ENCODE measurements at places on chromosomes 11 and 22.

- DNase-seq: no peak
Measured at GRCh38 chr11:105899772-105900171, 122.3 kb downstream of the MSANTD4 start.

DNA sequence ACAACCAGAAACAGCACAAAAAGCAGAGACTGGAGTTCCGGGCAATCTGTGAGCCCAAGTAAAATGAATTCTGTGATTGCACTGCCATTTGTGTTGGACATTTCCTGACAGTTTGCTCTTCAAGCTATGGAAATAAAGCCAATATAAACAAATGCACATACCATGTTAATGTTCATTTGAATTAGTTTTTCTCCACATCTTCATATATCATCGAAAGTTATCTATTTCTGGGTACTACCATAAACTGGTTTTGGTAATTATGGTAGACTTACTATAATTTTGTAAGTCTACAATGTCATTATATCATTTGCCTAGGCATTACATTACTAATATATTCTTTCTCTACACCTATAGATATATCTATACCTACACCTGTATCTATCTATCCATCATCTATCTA is at the start of gene OR5M11:
OR5M11 (minus strand) TSS at position 101 of the 400 bp plus-strand sequence; CDS start at position 101, 0 bp downstream.
- DNase-seq: no peak

DNA sequence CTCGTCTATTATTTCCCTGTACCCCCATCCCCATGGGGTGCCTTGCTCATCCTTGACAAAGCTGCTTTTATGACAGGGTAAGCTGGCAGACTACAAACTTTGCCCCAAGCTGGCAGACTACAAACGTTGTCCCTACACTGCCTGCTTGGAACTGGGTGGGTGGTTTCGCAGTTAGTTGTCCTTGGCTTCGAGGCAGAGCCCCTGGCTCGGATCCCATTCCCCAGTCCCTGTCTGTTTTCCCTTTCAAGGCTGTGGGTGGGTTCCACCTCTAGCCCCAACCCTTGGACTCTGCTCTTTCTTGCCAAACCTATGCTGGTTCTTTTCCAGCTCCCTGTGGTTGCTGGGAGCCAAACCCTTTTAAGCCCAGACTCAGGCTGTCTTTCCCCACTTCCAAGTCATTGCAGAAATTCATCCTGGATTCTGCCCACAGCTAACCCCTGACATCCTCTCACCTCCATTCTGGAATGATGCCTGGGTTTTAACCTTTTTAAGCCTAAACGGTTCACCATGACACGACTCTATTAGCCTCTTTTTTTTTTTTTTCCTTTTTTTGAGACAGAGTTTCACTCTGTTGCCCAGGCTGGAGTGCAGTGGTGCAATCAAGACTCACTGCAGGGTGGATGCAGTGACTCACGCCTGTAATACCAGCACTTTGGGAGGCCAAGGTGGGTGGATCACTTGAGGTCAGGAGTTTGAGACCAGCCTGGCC is 9.2 kb upstream of the RBM14 start:
- no peak for DNase-seq

DNA sequence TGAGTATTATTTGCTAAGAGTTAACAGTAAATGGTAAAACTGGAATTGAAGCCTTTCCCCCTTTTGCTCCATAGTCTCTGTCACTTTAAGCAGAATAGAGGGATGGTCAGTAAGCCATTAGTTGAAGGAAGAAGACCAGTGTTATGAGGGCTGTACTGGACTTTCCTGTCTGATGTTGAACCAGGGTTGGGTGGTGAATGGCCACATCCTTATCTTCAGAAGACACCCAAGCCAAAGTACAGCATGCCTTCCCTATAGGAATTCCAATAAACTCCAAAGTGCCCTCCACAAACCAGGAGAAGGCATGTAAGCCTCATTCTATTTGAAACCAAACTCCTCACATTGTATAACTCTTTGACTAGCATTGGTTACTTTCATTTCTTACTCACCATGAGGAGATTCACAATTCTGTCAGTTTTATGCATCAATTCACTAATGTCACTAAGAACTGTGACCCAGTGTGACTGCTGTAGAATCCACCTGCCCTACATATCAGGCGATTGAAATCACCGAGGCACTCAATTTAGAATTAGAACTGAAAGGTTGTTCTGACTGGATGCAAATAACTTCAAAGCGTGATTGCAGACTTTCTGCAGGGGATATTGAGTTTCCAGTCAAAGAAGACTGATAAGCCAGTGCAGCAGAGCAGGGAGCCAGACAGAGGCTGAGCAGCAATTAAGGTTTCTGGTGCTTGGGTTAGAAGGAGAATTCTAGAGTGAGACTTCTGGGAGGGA is 107.1 kb upstream of the DDI1 start:
- no peak for DNase-seq

DNA sequence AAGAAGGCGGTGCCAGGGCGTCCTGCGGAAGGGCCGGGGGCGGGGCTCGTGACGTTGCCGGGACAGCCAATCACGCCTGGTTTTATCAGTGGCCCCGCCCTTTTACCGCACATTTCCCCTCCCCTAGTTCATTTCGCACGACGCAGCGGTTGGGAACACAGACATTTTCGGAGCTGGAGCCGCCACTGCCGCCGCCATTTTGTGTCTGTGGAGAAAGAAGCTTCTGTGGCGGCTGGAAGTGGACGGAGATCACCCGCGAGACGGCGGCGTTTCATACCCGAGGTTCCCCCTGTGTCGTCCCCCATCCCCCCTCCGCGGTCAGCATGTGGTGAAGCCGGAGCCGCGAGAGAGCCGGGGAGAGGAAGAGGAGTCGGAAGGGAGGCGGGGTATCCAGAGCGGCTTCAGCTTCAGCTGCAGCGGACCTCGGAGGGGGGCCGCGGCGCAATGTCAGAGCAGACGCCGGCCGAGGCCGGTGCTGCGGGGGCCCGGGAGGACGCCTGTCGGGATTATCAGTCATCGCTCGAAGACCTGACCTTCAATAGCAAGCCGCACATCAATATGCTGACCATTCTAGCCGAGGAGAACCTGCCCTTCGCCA is at the start of gene PCF11:
PCF11 (plus strand) TSS at position 136 of the 598 bp plus-strand sequence; CDS start at position 445, 309 bp downstream.
- DNase-seq: no peak

DNA sequence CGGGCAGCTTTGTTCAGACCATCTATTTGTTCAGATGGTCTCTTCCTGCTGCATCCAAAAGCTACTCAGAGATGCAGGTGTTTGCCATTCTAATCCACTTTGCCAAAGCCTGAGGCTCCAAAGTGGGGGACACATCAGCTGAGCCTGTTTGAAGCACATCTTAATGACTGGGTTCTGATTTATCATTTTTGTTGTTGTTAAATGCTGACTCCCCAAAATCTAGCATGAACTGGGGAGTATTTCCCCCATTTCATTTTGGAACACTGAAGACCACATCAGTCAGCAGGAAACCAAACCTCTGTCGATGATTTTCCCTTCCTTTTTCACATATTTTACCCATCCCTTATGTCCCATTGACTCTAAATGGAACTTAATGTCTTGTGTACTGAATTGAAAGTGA is 262.6 kb downstream of the NTM start:
- no peak for DNase-seq

GRCh38 chr11:125451400-125452124 is 44.5 kb downstream of the FEZ1 start:
- DNase-seq: peak; percentile 76
